AG09309 (cell line): ENCODE measurements at places on chromosomes 1 and 21.

GRCh38 chr21:42012763-42013329 lies 2.7 kb upstream of the ZBTB21 start:
- DNase-seq, result no peak

GRCh38 chr1:62725255-62725654 lies 37.1 kb upstream of the DOCK7 start:
- peak; percentile 72 for DNase-seq

DNA sequence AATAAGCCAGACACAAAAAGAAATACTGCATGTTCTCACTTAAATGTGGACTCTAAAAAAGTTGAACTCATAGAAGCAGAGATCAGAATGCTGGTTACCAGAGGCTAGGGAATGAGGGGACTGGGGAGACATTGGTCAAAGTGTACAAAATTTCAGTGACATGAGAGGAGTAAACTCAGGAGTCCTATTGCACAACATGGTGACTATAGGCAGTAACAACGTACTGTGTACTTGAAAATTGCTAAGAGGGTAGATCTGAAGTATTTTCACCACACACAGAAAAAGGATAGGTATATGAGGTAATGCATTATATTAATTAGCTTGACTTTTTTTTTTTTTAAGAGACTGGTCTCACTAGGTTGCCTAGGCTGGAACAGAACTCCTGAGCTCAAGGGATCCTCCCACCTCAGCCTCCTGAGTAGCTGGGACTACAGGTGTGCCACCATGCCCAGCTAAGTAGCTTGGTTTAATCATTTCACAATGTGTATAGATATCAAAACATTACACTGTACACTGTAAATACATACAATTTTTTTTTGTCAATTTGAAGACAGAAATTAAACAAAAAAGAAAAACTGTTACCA lies 7.4 kb downstream of the ZNF496 start:
- no peak for DNase-seq

DNA sequence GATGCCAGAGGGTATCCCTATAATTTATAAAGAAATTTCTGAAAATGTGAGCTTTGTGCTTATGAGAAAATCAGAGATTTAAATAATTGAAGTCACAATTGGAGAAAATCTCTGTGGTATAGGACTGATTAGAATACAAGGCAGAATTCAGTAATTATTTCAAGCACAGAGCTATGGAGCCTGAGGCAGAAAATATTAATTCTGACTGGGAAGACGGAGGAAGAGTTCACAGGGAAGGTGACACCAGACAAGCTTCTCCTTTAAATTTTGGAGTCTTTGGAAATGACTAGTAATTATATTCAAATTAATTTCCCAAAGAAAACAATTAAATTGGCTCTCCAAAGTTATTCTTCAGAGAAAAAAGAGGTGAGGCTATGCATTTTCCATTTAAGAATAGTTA lies 121.5 kb downstream of the CHRM3 start:
- no peak for DNase-seq

DNA sequence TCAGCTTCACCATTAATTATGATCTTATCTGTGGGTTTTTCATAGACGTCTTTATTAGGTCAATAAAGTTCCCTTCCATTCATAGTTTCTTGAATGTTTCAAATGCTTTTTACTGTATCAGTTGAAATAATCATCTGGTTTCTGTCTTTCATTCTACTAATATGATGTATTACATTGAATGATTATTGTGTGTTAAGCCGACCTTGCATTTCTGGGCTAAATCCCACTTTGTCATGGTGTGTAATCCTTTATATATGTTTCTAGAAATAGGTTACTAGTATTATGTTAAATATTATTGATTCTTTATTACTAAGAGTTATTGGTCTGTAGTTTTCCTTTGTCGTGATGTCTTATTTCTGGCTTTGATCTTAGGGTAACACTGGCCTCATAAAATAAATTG lies 134.9 kb downstream of the FASLG start:
- no peak for DNase-seq

DNA sequence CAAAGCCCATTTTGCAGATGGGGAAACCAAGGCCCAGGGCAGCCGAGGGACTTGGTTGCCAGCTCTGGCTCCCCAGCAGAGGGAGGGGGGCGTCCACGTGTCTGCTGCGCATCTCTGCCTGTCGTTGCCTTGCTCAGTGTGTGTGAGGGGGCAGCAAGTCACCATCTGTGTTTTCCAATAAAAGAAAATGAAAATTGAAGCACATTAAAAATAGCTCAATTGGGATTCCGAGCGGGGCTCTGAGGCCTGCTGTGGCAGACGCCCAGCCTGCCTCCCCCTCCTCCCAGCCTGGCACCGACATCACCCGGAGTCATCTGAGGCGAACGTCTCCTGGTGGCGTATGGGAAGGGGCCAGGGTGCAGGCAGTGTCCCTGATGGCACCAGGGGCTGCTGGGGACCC lies 51.2 kb downstream of the EPHB2 start:
- DNase-seq, result no peak
